ENCODE measurements at places on chromosomes 1 and 21.

DNA sequence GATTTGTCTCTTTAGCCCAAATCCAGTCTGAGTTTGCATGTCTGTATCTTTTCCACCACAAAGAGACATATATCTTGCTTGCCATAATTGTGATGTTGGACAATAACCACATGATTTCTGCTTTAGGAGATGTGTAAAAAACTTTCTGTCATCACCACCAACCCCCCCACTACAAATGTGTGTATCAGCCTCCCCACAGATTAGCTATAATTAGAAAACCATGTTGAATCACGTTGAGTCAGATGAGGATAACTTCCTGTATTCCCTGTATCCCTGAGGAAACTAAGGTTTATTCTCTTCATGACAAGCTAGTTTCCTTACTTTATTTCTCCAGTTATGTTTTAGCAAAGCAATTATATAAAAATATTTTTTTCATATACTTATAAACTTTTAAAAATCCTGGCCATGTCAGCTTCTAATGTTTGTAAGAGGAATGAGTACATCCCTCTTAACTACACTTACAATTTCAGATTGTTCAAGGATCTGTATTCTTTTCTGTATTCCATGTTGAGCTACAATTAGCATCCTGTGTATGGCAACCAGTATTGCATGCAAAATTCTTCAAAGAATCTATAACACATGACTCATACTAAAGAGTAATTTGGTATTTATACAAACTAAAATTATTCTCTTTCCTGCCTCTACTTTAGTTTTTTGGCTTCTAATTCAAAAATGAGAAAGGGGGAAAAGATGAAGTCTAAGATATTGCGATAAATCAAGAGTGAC, 143.0 kb downstream of the FMN2 start:
- DNase-seq: no peak

GRCh38 chr1:114176366-114176765, 22.7 kb upstream of the SYT6 start:
- no peak for DNase-seq

DNA sequence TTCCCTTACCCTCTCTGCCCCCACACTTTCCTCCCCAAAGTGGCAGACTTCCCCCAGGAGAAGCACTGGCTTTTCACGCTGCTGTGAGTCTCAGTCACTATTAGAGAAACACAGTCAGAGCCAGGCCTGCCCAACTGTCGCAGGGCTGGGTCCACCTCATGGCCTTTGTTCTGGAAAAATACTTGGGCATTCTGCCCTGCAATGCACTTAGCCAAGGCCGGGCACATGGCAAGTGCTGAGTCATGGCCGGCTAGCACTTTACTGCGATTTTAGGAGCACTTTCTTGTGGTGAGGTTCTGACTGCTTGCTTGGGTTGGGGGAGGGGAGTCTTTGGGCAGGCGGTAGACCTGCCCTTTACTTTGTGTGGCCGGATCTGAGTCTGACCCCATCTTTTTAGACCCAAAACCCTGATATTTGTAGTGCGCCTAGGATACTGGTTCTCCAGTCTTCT, 7.7 kb downstream of the EPHX1 start:
- peak; percentile 87 for DNase-seq

GRCh38 chr21:27681841-27682240, 715.0 kb upstream of the ADAMTS5 start:
- DNase-seq: no peak

- no peak for DNase-seq
These were observed 135.9 kb downstream of the NPHP4 start for GRCh38 chr1:5856246-5856815.

DNA sequence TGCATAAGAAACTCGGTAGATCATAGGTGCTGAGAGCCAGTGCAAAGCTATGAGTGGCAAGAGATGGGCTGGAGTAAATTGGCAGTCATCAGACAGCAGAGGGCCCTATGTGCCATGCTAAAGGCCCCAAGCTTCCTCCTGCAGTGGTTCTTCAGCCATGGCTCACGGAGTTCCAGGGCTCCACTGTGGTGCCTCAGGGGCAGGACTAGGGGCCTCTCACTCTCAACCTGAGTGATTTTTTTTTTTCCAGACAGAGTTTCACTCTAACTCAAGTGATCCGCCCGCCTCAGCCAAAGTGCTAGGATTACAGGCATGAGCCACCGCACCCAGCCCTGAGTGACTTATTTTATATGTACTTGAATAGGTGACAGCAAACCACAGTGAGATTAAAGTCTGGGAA, 10.4 kb upstream of the GJA8 start:
- no peak for DNase-seq

- DNase-seq: no peak
These were observed 1.1 kb downstream of the SLC27A3 start for GRCh38 chr1:153776352-153776751.

DNA sequence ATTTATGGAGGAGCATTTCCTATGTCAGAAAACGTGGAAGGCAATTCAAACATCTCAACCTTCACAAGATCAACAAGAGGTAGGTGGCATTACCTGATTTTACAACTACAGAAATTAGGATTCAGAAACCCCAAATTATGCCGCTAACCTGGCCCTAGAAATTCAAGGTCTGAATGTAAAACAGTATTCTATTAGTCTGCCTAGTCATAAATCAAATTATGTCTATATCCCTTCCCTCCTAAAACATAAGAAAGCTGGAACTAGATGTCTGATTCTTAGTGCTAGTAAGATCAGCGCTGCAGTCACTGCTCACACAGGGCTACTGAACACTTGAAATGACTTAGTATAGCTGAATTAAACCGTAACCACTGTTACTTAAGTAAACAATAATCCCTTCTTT, 1.4 kb downstream of the TOMM20 start:
- no peak for DNase-seq

DNA sequence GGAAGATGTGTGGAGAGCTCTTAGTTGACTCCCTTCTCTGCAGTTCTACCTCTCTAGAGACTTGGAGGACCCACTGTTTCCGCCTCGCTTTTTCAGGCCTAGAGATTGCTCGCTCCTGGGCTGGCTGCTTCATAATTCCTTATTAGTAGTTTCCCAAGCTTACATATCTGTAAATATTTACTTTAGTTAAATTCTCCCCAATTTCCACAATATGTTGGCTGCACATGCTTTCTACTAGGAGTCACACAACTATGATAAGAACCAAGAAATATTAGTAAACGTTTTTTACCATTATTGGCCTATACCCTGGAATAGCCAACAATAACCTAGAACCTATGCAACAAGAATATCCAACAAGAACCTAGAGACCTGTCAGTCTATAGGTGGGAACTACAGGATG, 129.0 kb upstream of the RUNX1 start:
- DNase-seq: no peak

All from upper lobe of right lung (tissue), 1 donor.